Epithelial cell of proximal tubule (primary cell): ENCODE measurements at places on chromosomes 11 and 22. TPM values are rescaled to one million over a fixed set of nuclear protein-coding genes. Genes with fewer than 3 reads are reported as not detected.

The BACE1 gene
- 8.7 and 8.9 TPM in 2 replicates for total RNA-seq

The CNGA4 gene
- not detected in 2 replicates for total RNA-seq

The CNTN5 gene
- not detected in 2 replicates for total RNA-seq

The CCDC88B gene
- 2.5 and 4.8 TPM in 2 replicates for total RNA-seq

The MICAL3 gene
- 43.0 and 47.5 TPM in 2 replicates for total RNA-seq

- DNase-seq = no peak
Measured at GRCh38 chr22:32697331-32697995, 104.0 kb upstream of the TIMP3 start.

- no peak for DNase-seq
Measured at GRCh38 chr11:117891362-117891761, 14.9 kb upstream of the FXYD6 start.

- DNase-seq = no peak
Measured at GRCh38 chr11:95070471-95070870, 3.8 kb downstream of the SRSF8 start.

GRCh38 chr11:44620328-44620725, 54.9 kb downstream of the CD82 start:
- DNase-seq = no peak

DNA sequence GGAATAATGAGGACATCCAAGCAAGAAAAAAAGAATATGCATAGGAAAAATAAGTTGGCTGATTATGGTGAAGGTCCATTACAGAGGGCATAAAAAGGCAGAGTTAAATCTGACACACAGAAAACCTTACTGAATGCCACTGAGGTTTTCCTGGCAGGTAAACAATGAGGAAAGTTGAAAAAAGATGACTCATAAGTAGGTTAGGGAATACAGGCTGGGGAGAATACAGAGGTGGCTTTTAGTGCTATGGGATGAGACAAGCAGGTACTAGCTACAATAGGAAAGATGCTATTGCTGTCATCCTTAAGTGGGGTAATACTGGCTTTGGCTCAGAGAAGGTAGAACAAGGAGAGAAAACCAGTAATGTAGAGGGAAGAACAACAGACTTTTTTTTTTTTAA, 44.7 kb downstream of the CSTF3 start:
- peak; percentile 16 for DNase-seq

DNA sequence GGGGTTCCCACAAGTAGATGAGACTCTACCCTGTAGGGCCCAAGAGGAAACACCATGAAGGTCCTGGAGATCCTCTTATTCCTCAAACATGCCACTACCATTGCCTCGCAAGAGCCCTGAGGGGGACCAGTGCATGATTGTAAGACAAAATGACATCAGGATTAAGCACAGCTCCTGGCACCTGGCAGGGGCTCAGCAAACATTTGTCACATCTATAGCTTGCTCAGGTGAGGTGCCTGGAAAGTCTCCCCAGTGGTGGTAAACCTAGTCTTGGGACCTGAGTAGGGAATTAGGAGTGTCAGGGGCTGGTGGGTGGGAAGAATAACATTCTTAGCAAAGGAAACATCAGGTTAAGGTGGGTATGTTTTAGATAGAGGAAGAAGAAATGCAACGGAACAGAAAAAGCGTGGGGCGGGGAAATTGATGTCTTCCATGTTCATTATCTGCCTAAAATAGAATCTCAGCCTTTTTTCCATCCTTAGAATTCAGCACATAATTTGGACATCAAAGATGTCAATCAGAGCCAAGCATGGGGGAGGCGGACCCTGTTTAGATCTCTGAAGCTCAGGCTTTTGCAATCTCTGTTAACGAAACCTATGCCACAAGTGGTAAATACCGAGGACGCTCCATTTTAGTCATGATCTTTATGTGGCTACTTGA, 924 bp downstream of the YPEL1 start:
- no peak for DNase-seq

DNA sequence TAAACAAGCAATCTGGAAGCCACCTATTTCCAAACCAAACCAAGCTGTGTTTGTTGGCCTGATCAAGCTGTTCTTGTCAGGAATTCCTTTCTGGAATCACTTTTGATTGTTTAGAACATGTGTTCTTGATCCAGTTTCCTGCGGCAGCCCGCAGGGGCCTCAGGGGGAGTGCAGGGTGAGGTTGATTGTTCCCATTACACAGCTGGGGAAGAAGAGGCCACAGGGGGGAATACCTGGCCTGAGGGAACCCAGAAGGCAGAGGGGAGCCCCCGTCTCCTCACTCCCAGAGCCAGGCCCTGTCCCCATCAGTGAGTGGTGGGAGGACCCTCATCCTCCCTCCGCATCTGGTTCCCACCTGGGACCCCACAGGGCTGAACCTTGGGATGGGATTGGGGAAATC, 4.2 kb downstream of the MRGPRD start:
- no peak for DNase-seq

DNA sequence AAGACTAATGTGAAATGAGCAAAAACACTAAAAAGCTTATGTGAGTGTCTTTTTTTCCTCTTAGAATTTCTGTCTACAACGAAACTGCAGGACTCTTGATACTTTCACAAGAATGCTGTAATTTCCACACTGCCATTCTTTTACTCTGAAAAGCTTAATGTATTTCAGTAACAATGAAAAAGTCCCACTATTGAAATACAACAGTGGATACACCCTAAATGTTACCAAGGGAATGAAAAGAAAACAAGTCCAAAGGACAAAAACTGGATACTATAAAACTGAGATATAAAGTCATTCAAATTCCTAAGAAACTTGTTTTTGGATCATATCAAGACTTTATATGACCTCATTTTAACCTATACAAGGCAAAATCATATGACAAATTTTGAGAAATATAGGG, 77.4 kb downstream of the SOX6 start:
- DNase-seq = no peak

- DNase-seq = no peak
Measured at GRCh38 chr11:126280595-126280994, 2.3 kb upstream of the TIRAP start.
